ENCODE measurements at places on chromosomes 2 and 18. TPM values are rescaled to one million over a fixed set of nuclear protein-coding genes. Genes with fewer than 3 reads are reported as not detected.

MATN3 gene
- 2.6 TPM for total RNA-seq

DNA sequence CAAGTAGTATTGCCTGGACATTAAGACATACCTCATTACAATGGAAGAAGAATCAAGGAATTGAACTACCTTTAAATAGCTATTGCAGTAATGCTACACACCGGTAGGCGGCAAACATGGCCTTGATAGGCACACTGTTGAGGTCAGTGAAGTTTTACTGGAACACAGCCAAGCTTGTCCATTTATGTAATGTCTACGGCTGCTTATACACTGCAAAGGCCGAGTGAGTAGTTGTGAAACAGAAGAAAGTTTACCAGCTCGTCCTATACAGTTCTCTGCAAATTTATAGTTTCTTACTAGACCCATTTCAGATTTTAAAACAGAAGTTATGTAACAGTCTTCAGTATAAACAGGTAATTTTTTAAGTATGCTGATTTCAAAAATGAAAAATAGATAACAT is 38.8 kb downstream of the PPP4R1 start:
- no peak for DNase-seq

DNA sequence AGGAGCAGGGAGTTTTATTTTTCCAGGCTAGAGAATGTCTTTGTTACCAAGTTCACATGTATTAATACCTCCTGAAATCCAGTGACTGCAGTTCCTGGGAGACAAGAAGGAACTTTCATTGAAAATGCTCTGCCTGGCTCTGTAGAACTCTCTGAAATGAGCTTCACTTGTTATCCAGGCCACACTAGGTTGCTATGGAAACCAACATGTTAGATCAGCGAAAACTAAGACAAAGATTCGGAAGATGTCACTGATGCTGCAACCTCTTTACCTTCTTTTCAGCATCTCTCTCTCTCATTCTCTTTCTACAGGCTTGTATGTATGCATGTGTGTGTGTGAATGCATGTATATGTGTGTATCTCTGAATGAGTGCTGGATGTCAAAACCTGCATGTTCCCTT is 218.5 kb downstream of the TRIB2 start:
- DNase-seq: no peak

- no peak for DNase-seq
These were observed 17.7 kb upstream of the SERPINB2 start for GRCh38 chr18:63869851-63870250.

DNA sequence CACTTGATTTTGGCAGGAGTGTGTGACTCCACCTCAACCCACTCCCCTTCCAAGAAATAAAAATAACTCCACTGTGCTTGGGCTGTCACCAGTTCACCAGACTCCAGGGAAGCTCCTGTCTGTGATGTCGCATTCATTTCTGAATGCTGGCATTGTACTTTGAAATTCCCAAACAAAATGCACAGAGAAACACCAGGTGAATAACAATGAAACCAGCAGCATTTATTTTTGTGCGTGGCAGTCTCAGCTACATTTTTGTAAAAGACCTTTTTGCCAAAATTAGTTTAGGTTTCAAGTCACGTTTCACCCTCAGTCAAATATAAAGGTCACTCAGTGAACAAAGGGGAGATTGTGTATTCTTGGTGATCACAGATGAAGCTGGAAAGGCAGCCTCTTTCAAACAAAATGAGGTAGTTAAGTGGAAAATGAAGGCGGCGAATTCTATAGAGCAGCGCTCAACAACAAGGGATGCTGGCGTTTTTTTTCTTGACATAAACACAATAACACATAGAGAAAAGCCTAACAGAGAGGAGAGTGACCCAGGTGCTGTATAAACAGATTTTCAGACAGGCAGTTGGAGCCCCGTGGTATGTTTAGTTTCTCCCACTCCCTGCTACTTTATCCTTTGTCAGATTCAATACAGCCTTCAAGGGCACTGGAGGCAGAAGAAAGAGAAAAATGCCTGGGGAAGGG is 210.3 kb upstream of the GCFC2 start:
- no peak for DNase-seq

DNA sequence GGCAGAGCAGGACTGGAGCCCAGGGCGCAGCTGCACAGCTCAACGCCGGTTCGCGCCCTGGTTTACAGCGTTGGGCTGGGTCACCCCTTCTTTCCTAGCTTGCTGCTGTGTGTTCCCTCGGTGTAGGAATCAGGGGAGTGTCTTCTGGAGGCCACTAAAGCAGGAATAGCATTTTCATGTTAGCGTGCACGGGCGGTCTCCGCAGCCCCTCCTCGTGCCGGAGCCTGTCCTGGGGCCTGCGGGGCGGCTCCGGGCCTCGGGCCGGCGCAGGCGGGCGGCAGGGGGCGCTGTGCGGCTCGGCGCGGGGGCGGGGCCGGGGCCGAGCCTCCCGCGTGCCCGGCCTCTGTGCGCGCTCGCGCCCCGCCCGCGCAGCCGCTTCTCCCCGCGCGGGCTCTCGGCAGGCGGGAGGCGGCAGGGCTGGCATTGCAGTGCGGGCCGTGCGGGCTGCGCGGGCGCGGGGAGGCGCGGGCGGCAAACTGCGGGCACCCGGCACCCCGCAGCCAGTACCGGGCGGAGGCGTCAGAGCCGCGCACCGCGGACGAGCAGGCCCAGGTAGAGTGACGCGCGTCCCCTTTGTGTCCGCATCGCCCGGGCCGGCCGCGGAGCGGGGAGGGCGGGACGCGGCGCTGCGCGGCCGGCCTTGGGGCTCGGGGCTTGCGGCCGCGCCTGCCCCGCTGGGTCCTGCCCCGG is at the start of gene RNF144A:
TSS of gene RNF144A (plus strand) at position 342 of the 690 bp plus-strand sequence. CDS start 79,515 bp downstream, outside the sequence.
- peak; percentile 55 for DNase-seq

CDH20 gene
- 30.9 TPM for total RNA-seq

GRCh38 chr2:135762022-135762421 is 20.4 kb downstream of the UBXN4 start:
- no peak for DNase-seq

GRCh38 chr2:147293991-147294824 is 550.6 kb upstream of the ACVR2A start:
- DNase-seq: no peak

GRCh38 chr2:148702475-148702874 is 57.9 kb downstream of the EPC2 start:
- no peak for DNase-seq

GRCh38 chr2:169007941-169008340 is 23.2 kb downstream of the ABCB11 start:
- no peak for DNase-seq

GRCh38 chr2:178863856-178864620 is 56.8 kb upstream of the TTN start:
- DNase-seq: no peak

- no peak for DNase-seq
These were observed 323.0 kb downstream of the TSN start for GRCh38 chr2:122078451-122078850.

DNA sequence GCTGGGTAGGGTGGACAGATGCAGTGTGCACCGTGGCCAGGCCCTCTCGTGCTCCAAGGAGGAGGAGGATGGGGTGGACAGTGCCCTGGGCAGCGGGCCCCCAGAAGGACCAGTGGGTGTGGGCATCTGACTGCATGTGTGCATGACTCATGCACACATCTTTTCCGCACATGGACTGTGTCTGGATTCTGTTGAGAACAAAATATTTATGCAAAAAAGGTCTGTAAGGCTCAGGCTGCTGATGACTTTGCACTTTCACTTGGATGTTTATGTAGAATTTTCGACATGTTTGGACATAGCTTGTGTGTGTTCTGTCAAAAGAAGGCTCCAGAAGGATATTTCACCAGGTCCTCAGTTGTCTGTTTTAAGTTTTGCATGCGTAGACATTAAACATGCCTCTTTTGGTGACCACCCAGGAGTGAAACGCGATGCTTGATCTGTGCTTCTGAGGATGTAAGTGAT is 45.6 kb downstream of the MTCL1 start:
- no peak for DNase-seq

GRCh38 chr2:17519486-17519885 is 1.2 kb upstream of the RAD51AP2 start:
- DNase-seq: no peak

- no peak for DNase-seq
These were observed 69.6 kb downstream of the ICOS start for GRCh38 chr2:204005940-204006721.

DNA sequence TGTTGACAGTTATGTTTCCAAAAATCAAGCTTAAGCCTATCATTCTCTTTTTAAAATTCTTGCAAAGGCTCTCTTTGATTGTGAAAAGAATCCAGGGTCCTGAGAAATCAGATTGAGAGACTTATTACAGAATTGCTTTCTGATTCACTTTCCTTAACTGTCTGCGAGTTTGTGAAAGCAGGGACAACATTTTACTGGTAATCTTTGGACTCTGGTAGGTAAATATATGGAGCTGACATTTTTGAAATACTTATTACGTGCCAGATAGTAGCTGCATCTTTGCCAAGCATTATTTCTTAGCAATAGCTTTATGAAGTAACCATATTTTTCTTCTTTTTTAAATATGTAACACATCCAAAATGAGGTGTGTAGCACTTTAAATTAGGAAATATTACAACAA is 570.9 kb downstream of the CMPK2 start:
- no peak for DNase-seq

DNA sequence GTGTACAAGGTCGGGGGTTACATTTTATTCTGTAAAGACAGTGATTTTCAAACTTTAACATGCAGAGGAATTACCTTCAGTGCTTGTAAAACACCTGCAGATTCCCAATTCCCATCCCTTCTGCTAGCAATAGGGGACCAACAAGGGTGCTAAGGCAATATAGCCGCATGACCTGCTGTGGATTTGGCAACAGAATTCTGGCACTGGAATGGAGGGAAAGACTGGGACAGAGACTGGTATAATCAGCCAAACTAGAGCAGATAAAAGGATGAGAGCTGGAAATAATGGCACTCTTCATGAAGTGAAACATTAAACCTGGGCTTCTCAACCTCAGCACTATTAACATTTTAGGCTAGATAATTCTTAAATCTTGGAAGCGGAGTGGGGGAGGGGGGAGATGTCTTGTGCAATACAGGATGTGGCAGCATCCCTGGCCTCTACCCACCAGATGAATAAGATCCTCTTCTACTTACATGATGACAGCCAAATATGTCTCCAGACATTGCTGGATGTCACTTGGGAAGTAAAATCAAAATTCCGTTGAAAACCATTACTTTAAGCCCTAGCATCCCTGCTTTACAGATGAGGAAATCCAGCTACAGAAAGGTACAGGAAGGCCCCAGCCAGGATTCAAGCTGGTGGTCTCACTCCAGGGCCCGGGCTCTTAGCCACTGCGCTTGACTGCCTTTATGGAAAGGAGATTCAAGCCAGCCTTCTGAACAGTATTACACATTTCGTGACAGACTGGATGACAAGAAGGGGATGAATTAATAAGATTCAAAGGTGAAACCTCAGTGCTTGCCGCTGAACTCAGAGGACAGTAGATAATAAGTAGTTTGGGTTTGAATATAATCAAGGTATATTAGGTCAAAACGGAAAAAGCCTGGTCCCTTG is 1.7 kb downstream of the EVA1A start:
- no peak for DNase-seq

- DNase-seq: no peak
These were observed 67.1 kb upstream of the YWHAQ start for GRCh38 chr2:9697909-9698308.

DNA sequence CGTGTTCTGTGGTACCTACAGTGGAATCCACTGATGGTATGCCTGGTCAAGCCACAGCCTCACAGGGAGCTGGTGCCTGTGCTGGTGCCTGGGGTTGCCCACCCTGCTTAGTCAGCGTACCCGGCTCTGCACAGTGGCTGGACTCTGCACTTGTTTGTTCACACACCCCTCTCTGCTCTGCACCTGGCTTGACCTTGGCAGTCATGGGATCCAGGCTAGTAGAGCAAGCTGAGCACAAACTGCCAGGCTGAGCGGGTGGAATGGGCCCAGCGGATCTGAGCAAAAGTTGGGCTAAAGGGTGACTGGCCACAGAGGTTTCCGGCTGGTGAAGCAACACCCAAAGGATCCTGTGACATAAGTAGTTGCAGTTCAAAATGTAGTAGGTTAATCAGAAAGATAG is 163.5 kb downstream of the CDH19 start:
- no peak for DNase-seq

DNA sequence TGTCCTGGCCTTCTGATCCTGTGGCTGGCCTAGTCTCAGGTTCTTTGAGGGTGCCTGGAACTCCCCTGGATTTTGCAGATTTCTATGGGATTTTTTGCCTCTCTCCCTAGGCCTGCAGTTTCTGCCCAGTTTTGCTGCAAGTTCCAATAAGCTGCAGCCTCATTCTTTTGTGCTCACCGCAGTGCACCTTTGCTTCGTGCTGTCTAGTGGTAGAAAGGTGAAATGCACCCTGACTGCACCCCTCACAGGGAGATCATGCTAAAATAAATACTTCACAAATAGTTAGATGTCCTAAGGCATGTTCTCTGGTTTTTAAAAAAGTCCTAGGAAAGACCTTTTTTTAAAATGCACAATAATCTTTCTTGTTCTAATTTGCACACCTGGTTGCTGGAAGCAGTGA is 72.5 kb downstream of the GNAL start:
- DNase-seq: no peak

ADAM17 gene
- 33.8 TPM for total RNA-seq

HOXD10 gene
- total RNA-seq: not detected

- no peak for DNase-seq
These were observed 25.6 kb downstream of the DNMT3A start for GRCh38 chr2:25316101-25316500.

- DNase-seq: no peak
These were observed 105.9 kb upstream of the HS6ST1 start for GRCh38 chr2:128424406-128425171.

PSTPIP2 gene
- 1.5 TPM for total RNA-seq

CPLX4 gene
- not detected for total RNA-seq

CSRNP3 gene
- 70.3 TPM for total RNA-seq

- no peak for DNase-seq
These were observed at the start of gene ARHGEF4 for GRCh38 chr2:130836501-130837174. Gene ARHGEF4 (plus strand): TSS chr2:130836914. CDS start chr2:130836954, 40 bp downstream.

DNA sequence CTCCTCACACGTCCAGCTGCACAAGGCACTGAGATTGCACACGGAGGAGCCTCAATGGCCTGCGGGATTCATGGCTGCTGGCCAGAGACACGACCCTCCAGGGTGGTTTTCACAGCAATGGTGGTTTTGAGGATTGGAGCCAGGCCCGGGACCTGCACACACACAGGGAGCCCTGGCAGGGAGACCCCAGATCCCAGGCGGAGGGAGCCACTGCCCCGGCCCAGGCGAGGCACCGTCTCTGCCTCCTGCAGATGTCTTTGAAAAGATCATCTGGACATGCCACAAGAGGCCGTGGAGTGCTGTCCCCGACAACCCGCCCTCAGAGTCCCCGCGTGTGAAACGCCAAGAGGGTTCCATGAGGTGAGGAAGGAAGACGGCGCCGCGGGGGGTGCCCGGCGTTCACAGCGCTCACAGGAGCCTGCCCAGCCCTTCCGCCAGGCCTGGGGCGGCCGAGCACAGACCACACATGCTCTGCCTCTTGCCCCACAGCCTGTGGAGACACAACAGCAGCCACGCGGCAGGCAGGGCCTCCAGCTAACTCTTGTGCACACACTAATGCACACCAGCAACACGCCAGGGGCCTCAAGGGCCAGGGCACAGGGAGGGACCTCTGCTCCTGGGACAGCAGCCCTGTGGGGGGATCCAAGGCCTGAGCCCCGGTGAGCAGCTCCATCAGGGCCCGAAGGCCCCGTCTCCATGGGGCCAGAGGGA is 72.8 kb upstream of the CTDP1 start:
- peak; percentile 36 for DNase-seq

All from dorsolateral prefrontal cortex (tissue), 122 donors.